Ureter (tissue), 1 donor: ENCODE measurements at places on chromosomes 3 and 15.
A peak's percentile ranks its signal among the peaks of the same experiment; 100 is the strongest.

- DNase-seq = no peak
Observed at GRCh38 chr3:196320137-196320536, 2.1 kb upstream of the DYNLT2B start.

- no peak for DNase-seq
Observed at GRCh38 chr15:57398336-57398735, 22.0 kb downstream of the CGNL1 start.

DNA sequence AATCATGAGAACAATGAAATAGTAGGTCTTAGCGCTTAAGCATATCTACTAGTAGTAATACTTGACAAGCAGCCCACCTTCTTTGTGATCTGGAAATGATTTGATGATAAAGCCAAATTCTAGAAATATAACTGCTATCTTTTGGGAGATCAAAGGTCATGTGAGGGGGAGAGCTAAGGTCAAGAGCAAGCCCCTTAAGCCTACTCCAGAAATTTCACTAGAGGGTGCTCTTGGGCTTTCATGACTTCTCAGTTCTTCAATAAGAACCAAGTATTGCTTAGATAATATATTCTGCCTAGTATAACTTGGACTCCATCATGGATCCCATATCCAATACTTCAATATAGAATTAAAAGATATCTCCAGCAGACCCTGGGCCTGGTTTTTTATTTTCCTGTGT, 319.6 kb downstream of the ZBTB20 start:
- DNase-seq = no peak

GRCh38 chr3:110881069-110881468, 190.5 kb upstream of the NECTIN3 start:
- DNase-seq = peak; percentile 69

DNA sequence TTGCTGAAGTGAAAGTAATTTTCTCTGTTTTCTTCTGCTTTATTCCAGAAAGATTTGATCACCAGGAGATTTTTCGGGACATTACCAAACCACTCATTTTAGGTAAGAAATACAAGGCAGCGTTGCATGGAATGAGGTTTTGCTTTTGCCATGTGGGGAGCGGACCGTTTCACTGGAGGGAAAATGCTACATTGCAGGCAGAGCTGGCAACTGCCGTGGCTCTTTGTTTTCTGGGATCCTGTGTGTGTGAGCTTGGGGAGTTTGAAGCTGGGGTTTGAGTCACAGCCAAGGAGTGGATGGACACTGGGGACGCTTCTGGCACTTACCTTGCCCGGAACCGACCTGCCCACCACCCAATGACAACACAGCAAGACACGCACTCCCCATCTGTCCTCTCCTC, 109.9 kb downstream of the APBA2 start:
- DNase-seq = no peak

DNA sequence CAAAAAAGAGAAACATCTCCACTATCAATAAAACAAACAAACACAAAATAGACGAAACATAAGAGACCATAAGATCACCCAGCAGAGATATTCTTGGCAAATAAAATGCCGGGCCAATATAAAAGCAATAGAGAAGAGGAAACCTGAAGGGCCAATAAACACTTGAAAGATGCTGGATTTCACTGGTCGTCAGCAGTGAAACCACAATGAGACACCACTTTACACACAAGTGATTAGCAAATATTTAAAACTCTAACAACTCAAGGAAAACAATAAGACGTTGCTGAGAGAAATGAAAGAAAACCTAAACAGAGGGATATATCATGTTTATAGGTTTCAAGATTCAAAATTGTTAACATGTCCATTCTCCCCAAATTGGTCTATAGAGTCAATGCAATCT, 148.5 kb downstream of the WDR76 start:
- DNase-seq = no peak

GRCh38 chr15:62462268-62462667, 297.2 kb upstream of the C2CD4B start:
- no peak for DNase-seq

DNA sequence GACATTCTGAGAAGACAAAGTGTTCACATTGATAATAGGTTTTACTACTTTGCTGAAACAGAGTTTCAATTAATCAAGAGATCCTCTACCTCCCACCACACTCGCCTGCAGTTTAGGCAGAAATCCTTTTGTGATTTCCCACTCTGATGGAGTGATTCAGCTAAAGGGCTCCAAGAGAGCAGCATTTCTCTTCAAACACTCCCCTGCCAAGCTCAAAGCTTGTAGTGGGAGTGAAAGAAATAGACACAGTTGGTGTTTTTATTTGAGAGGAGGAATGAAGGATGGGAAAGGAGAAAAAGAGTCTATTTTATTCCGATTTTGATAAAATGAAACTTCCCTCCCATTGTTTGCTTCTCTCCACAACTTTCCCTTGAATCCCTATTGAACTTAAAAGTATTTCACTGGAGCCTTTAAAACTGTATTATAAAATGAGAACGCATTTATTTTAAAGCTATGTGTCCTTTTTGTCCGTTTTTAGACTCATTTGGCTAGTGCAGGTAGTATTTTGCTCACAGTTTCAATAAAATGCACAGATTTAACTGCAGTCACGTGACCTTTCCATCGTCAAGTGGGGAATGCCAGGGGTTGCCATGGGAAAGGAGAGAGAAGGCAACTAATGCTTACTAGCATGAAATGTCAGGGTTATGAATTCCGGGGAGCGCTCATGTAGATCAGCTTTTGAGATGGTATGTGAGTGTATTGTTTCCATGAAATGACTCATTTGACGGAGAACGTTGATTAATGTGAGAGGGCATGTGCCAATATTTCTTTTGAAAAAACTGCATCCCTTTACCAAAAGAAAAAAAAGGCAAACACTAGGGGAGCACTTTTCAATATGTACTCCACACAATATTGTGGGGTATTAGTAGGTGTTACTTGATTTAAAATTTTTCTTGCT, 7.7 kb upstream of the OSBPL11 start:
- no peak for DNase-seq

- peak; percentile 37 for DNase-seq
Observed at GRCh38 chr15:68305420-68305871, 27.9 kb downstream of the FEM1B start.

DNA sequence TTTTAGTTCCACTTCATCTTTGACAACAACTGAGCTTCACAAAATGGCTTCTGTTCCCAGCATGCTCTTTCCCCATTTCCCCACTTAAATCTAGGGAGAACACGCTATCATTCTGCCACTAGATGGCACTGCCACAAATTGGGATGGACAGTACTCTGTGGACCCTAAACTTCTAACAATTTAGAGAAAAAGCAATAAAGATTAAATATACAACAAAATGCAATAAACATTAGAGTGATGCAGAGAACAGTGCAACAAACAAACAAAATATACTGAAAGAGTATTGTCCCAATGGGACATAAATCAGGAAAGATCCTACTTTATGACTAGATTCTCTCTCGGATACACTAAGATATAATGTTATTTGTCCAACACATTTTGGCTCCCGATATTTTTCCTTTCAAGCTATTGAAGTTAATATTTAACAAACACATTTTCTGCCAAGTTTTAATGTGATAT, 169.7 kb upstream of the TMCO5A start:
- no peak for DNase-seq

- no peak for DNase-seq
Observed at GRCh38 chr3:35276568-35276967, 362.8 kb upstream of the ARPP21 start.

- peak; percentile 49 for DNase-seq
Observed at GRCh38 chr3:100709842-100710260, 557 bp downstream of the TFG start.

- no peak for DNase-seq
Observed at GRCh38 chr3:46685446-46685845, 8.0 kb downstream of the ALS2CL start.
